ENCODE measurements at places on chromosomes 6 and 20.

GRCh38 chr6:9985481-9985880, 429.4 kb downstream of the TFAP2A start:
- H3K4me1 ChIP-seq: no peaks in the 10 kb centered on the region
- no peak overlapping the region for H3K27ac ChIP-seq
- H3K36me3 ChIP-seq: no peaks in the 10 kb centered on the region
- H3K27me3 ChIP-seq: no peaks in the 10 kb centered on the region
- no peak for DNase-seq
- H3K4me3 ChIP-seq: no peak overlapping the region

DNA sequence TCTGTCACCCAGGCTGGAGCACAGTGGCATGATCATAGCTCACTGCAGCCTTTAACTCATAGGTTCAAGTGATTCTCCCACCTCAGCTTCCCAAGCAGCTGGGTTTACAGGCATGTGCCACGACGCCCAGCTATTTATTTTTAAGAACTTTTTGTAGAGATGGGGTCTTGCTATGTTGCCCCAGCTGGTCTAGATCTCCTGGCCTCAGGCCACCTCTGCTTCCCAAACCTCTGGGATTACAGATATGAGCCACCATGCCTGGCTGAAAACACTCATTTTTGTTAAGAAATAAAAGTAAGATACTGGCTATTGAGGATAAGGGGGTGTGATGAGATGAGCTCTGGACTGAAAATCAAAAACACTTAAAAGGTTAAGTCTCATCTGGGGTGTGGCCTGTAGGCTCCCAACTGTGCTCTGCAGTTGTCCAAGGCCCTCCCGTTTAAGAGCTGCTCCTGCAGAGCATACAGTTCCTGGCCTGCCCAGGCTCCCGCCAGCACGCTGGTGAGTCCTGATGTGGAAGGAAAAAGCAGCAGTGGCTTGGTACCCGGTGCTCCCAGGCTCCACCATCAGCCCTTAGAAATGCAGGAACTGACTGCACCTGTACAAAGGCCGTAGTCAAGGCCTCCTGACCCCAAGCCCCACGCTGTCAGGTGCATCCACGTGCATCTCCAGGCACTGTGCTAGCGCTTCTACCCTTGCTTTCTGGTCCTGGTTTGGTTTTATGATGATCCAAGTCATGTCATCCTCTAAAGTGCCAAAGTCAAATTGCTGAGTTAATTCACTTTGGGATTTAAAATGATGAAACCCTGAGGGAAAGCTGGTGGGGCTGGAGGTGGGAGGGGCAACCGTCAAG, 111.5 kb downstream of the TMEM242 start:
- no peaks in the 10 kb centered on the region for H3K4me1 ChIP-seq
- H3K27ac ChIP-seq: no peak overlapping the region
- peaks cover 21% of the 10 kb centered on the region for H3K36me3 ChIP-seq
- H3K27me3 ChIP-seq: no peaks in the 10 kb centered on the region
- DNase-seq: no peak

DNA sequence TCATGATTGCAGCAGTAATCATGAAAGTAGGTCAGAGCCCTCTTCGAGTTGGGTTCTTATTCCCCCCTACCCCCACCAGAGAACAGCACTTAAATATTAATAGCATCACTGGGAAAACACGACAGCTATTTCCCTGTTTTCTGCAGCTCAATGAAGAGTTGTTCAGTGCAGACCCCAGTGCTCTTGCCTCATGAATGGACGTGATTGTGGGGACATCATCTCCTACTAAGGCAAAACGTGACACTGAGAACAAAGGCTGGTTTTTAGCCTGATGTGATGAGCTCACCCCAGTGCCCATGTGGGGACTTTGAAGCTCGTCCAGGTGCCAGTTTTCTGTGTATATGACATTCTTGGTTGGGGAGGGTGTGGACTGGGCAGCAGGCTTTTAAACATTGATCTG, 105.9 kb downstream of the SLC35F1 start:
- H3K4me3 ChIP-seq: no peak overlapping the region
- H3K27me3 ChIP-seq: peaks cover 42% of the 10 kb centered on the region
- DNase-seq: no peak
- no peaks in the 10 kb centered on the region for H3K36me3 ChIP-seq

DNA sequence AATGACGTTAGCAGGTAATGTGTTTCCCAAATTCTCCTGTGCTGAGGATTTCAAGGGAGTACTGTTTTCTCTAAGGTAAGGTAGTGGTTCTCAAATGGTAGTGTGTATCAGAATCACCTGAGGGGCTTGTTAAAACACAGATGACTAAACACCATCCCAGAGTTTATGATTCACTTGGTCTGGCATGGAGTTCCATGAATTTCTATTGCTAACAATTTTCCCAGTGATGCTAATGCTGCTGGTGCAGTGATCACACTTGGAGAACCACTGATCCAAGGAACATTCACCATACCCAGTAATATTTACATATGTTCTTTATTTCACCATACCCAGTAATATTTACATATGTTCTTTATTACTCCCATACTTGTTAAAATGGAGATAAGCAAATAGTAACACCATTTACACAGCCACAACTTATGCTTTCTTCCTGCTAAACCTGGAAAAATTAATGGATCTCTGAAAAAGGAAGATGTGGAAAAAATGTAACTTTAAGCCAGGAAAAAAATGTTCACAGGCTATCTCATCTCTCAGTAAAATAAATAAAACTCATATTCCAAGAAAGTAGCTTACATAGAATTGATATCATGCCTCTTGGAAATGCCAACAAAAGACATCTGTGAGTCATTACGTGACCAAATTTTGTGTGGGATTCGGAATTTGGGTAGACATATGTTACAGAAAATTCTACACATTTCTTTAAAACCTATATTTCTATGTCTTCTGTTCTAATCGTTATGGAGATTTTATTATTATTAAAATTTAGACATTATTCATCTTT, 129.5 kb downstream of the MMUT start:
- no peak overlapping the region for H3K4me3 ChIP-seq
- H3K36me3 ChIP-seq: no peaks in the 10 kb centered on the region
- no peak overlapping the region for H3K27ac ChIP-seq
- no peaks in the 10 kb centered on the region for H3K27me3 ChIP-seq
- no peaks in the 10 kb centered on the region for H3K4me1 ChIP-seq
- no peak for DNase-seq

GRCh38 chr6:75997696-75998095, 74.8 kb downstream of the IMPG1 start:
- H3K4me1 ChIP-seq: no peaks in the 10 kb centered on the region
- no peak overlapping the region for H3K27ac ChIP-seq
- H3K36me3 ChIP-seq: no peaks in the 10 kb centered on the region

- no peaks in the 10 kb centered on the region for H3K36me3 ChIP-seq
- H3K27ac ChIP-seq: no peak overlapping the region
- no peaks in the 10 kb centered on the region for H3K4me1 ChIP-seq
- H3K4me3 ChIP-seq: no peak overlapping the region
- no peaks in the 10 kb centered on the region for H3K27me3 ChIP-seq
Measured at GRCh38 chr20:41935259-41935791, 317.1 kb upstream of the CHD6 start.

- H3K27ac ChIP-seq: no peak overlapping the region
- H3K4me3 ChIP-seq: no peak overlapping the region
- H3K36me3 ChIP-seq: no peaks in the 10 kb centered on the region
- no peak for DNase-seq
Measured at GRCh38 chr20:60888771-60889170, 363.3 kb upstream of the CDH4 start.

DNA sequence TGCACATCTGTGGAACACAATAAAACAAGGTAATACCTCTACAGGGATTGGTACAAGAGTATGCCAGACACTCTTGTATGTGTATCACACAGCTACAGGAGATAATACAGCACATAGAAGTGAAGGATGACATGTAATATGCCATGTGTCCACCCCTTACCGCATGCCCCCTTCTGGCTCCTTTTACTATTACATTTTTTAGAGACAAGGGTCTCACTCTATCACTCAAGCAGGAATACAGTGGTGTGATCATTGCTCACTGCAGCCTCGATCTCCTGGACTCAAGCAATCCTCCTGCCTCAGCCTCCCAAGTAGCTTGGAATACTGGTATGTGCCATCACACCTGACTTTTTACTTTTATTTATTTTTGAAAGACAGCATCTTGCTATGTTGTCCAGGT, 4.2 kb upstream of the NCR3 start:
- no peak overlapping the region for H3K4me3 ChIP-seq
- DNase-seq: peak; percentile 30
- H3K4me1 ChIP-seq: peaks cover 40% of the 10 kb centered on the region
- H3K27me3 ChIP-seq: no peaks in the 10 kb centered on the region

GRCh38 chr6:55827818-55828522, 47.4 kb downstream of the BMP5 start:
- no peaks in the 10 kb centered on the region for H3K27me3 ChIP-seq
- H3K4me1 ChIP-seq: no peaks in the 10 kb centered on the region
- H3K27ac ChIP-seq: no peak overlapping the region
- peaks cover 2% of the 10 kb centered on the region for H3K36me3 ChIP-seq
- no peak overlapping the region for H3K4me3 ChIP-seq

DNA sequence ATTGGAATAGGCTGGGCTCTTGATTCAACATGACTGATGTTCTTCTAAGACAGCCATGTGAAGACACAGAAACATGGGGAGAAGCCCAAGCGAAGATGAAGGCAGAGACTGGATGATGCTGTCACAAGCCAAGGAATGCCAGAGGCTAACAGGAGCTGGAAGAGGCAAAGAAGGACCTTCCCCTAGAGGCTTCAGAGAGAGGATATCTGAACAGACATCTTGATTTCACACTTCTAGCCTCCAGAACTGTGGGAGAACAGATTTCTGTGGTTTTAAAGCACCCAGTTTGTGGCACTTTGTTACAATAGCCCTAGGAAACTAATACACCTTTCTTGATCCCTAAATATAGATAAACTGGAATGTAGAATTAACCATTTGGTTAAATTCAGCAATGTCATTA, 127.0 kb downstream of the EDN1 start:
- no peak overlapping the region for H3K4me3 ChIP-seq
- H3K36me3 ChIP-seq: no peaks in the 10 kb centered on the region
- H3K4me1 ChIP-seq: no peaks in the 10 kb centered on the region
- no peaks in the 10 kb centered on the region for H3K27me3 ChIP-seq
- H3K27ac ChIP-seq: no peak overlapping the region

GRCh38 chr6:145783796-145784195, 30.8 kb downstream of the FBXO30 start:
- H3K27me3 ChIP-seq: no peaks in the 10 kb centered on the region
- no peak for DNase-seq
- no peak overlapping the region for H3K4me3 ChIP-seq
- no peak overlapping the region for H3K27ac ChIP-seq

DNA sequence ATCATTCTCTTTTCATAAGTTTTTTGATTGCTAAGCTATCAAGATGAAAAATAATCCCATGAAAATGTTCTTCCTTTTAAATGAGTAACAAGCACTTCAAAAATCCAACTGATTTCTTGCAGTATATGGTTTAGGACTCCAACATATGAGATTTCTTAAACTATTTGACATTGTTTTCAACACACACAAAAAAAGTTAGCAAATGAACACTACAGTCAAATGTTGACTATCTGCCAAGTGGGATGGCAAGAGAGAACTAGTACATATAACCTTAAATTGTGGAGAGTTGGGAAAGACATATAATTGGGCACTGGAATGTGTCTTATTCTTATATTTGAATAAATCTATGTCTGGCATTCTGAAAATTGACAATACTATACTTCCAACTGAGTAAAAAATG, 15.6 kb downstream of the COL21A1 start:
- H3K4me3 ChIP-seq: no peak overlapping the region
- no peak overlapping the region for H3K27ac ChIP-seq
- DNase-seq: no peak
- H3K27me3 ChIP-seq: no peaks in the 10 kb centered on the region

DNA sequence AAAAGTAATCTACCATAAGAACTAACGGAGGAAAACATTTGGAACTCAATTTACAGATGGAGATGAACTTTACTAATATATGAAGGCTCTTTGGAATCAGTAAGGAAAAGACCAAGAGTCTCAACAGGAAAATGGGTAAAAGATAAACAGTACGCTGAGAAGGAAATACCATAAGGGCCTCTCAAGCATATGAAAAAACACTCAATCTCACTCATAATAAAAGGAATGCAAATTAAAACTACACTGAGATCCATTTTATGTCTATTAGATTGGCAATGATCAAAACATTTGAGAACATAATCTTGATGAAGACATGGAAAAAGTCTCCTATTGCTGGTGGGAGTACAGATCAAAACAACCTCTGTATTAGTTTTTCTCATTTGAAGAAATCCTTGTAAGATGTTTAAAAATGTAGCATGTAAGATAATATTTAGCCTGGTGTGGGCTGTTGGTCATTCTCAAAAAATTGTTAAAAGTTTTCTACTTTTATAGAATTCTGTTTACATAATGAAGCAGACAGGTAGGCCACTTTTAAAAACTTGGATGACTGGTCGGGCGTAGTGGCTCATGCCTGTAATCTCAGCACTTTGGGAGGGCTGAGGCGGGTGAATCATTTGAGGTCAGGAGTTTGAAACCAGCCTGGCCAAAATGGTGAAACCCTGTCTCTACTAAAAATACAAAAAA, 14.5 kb downstream of the REV3L start:
- no peak overlapping the region for H3K27ac ChIP-seq
- H3K4me1 ChIP-seq: peaks cover 7% of the 10 kb centered on the region
- H3K36me3 ChIP-seq: peaks cover 8% of the 10 kb centered on the region
- H3K4me3 ChIP-seq: no peak overlapping the region
- DNase-seq: no peak

DNA sequence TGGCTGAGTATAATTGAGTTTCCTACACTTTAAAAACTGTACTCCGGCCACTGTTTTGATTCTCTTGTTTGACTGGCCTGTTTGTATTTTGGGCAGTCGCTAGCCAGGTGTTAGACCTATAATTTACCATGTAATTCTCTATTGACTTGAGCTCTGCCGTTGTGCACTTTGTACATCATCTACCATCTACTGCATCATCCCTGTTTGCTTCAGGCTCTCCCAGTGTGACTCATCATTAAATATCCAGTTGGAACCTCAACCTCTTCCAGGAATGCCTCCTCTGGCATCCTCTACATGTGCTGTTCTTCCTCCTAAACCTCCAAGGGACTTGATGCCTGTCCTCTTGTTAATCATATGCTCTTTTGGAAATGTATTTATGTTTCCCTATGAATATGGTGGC, 72.3 kb downstream of the FARS2 start:
- no peak overlapping the region for H3K4me3 ChIP-seq
- H3K4me1 ChIP-seq: peaks cover 28% of the 10 kb centered on the region
- no peaks in the 10 kb centered on the region for H3K27me3 ChIP-seq
- H3K36me3 ChIP-seq: no peaks in the 10 kb centered on the region

GRCh38 chr6:53654745-53655240, 10.8 kb downstream of the KLHL31 start:
- no peaks in the 10 kb centered on the region for H3K27me3 ChIP-seq
- H3K4me3 ChIP-seq: no peak overlapping the region
- peaks cover 3% of the 10 kb centered on the region for H3K36me3 ChIP-seq
- no peak for DNase-seq

- DNase-seq: no peak
- H3K36me3 ChIP-seq: peaks cover 11% of the 10 kb centered on the region
- H3K27ac ChIP-seq: no peak overlapping the region
- H3K4me3 ChIP-seq: no peak overlapping the region
- H3K27me3 ChIP-seq: no peaks in the 10 kb centered on the region
- peaks cover 32% of the 10 kb centered on the region for H3K4me1 ChIP-seq
Measured at GRCh38 chr20:34806255-34806654, 19.2 kb downstream of the NCOA6 start.

GRCh38 chr6:123986938-123987337, 183.3 kb downstream of the NKAIN2 start:
- DNase-seq: no peak
- H3K27ac ChIP-seq: no peak overlapping the region
- H3K4me3 ChIP-seq: no peak overlapping the region
- H3K27me3 ChIP-seq: no peaks in the 10 kb centered on the region
- H3K36me3 ChIP-seq: no peaks in the 10 kb centered on the region

- H3K27ac ChIP-seq: peak overlapping the region; percentile 75
- DNase-seq: no peak
- peak overlapping the region; percentile 55 for H3K4me3 ChIP-seq
- no peaks in the 10 kb centered on the region for H3K27me3 ChIP-seq
- H3K4me1 ChIP-seq: peaks cover 65% of the 10 kb centered on the region
- peaks cover 4% of the 10 kb centered on the region for H3K36me3 ChIP-seq
Measured at GRCh38 chr6:75613056-75613501, 11.4 kb downstream of the SENP6 start.
